ENCODE measurements at places on chromosomes 11 and 22.

- H3K4me3 ChIP-seq = no peak overlapping the region
- no peak for DNase-seq
- H3K27ac ChIP-seq = no peak overlapping the region
- H3K4me1 ChIP-seq = peaks cover 9% of the 10 kb centered on the region
Observed at GRCh38 chr11:34203377-34203871, 98.0 kb downstream of the NAT10 start.

GRCh38 chr11:64890522-64890939 is 12.1 kb upstream of the EHD1 start:
- H3K27me3 ChIP-seq = no peaks in the 10 kb centered on the region
- H3K36me3 ChIP-seq = no peaks in the 10 kb centered on the region
- H3K27ac ChIP-seq = no peak overlapping the region
- peaks cover 30% of the 10 kb centered on the region for H3K4me1 ChIP-seq
- H3K4me3 ChIP-seq = no peak overlapping the region

GRCh38 chr11:61908730-61909316 is 8.5 kb downstream of the RAB3IL1 start:
- H3K4me3 ChIP-seq = no peak overlapping the region
- no peak for DNase-seq
- no peaks in the 10 kb centered on the region for H3K27me3 ChIP-seq
- H3K36me3 ChIP-seq = peaks cover 43% of the 10 kb centered on the region

DNA sequence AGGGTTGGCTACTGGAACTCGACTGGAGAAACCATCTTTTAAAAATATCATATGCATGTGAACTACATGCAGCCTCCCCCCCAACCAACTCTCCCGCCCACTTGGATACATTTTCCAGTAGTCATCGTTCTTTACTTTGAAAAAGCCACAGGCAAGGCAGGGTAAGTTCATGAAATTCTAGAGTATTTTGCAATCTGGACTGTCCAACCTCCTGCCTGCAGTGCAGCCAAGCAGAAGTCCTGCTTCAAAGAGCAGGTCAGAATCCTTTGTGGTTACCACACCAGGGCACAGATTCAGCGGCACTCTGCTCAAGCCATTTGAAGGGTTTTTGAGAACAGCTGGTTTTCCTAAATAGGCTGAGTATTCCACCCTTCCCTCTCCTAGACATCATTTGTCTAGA is 12.1 kb downstream of the ELF5 start:
- H3K4me3 ChIP-seq = no peak overlapping the region
- H3K4me1 ChIP-seq = no peaks in the 10 kb centered on the region
- no peaks in the 10 kb centered on the region for H3K27me3 ChIP-seq

GRCh38 chr11:133339495-133340140 is 192.7 kb downstream of the OPCML start:
- no peak overlapping the region for H3K4me3 ChIP-seq
- H3K27ac ChIP-seq = no peak overlapping the region
- no peaks in the 10 kb centered on the region for H3K27me3 ChIP-seq
- no peak for DNase-seq

DNA sequence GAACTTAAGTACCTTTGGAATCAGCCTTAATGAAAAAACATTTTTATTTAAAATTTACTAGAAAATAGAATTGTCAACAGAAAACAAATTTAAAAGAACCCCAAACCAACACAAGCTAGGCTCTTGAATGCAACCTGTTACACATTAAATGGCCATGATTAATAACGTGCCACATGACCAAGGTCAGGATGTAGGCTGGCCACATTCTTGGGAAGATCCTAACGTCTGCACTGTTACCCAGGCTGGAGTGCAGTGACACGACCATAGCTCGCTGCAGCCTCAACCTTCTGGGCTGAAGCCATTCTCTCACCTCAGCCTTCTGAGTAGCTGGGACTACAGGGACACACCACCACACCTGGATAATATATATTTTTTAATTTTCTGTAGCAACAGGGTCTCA is 126.4 kb upstream of the APOA1 start:
- no peak for DNase-seq
- H3K27ac ChIP-seq = no peak overlapping the region
- H3K36me3 ChIP-seq = no peaks in the 10 kb centered on the region
- no peak overlapping the region for H3K4me3 ChIP-seq

DNA sequence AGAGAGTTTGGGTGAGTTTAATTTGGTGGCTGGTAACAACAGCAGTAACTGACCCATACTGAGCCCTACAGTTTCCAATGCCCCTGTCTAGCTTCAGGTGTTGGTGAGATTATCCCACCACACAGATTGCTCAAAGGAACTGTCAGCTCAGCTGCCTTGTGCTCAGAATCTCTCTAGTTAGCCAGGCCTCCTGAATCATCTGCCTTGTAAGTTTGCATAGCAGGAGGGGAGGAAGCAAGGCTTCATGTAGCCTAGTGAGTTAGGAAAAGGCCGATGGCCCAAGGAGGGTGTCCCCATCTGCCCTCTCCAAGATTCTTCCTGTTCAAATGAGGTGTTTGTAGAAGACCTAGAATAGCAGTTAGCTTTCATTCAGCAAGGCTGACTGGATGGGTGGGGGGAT is 74.3 kb downstream of the MICAL2 start:
- peaks cover 68% of the 10 kb centered on the region for H3K4me1 ChIP-seq
- H3K27ac ChIP-seq = peak overlapping the region; percentile 75
- H3K36me3 ChIP-seq = peaks cover 4% of the 10 kb centered on the region

GRCh38 chr11:8375460-8375859 is 111.8 kb upstream of the LMO1 start:
- no peak overlapping the region for H3K4me3 ChIP-seq
- no peaks in the 10 kb centered on the region for H3K4me1 ChIP-seq
- no peaks in the 10 kb centered on the region for H3K36me3 ChIP-seq

GRCh38 chr11:61516191-61516590 is 7.6 kb downstream of the LRRC10B start:
- no peaks in the 10 kb centered on the region for H3K36me3 ChIP-seq
- no peak overlapping the region for H3K27ac ChIP-seq
- peaks cover 47% of the 10 kb centered on the region for H3K27me3 ChIP-seq
- H3K4me1 ChIP-seq = peaks cover 5% of the 10 kb centered on the region
- no peak overlapping the region for H3K4me3 ChIP-seq
- DNase-seq = no peak

DNA sequence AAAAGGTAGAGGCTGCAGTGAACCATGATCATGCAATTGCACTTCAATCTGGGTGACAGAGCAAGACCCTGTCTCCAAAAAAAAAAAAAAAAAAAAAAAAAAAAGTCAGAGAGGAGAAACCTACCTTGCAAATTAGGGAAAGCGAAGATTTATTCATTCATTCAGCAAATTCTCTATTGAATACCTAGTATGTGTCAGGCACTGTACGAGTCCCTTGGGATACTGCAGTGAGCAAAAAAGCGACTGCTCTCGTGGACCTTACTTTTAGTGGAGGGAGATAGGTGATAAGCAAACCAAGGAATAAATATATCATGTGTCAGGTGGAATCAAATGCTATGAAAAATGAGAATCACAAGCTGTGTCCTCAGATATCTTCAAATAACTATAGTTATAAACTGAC is 101.3 kb downstream of the STIM1 start:
- peaks cover 22% of the 10 kb centered on the region for H3K4me1 ChIP-seq
- no peaks in the 10 kb centered on the region for H3K36me3 ChIP-seq
- H3K27me3 ChIP-seq = no peaks in the 10 kb centered on the region
- no peak overlapping the region for H3K27ac ChIP-seq
- DNase-seq = no peak
- no peak overlapping the region for H3K4me3 ChIP-seq

DNA sequence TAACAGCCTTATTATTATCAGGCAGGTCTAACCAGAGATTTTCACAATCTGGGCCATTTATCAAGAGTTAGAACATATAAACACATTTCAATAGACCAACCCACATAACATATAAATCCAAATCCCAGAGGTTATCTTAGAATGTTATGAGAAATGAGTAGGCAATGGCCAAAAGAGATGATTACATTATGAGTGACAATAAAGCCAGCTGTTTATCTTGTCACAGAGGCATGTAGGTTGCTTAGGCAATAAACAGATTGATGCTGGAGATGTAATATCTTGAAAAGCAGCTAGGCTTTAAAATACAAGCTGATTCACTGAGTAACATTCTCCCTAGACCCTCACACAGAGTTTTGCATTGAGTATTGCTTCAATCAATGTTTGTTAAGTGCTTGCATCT is 148.5 kb upstream of the SESN3 start:
- H3K4me3 ChIP-seq = no peak overlapping the region
- no peaks in the 10 kb centered on the region for H3K36me3 ChIP-seq
- peaks cover 2% of the 10 kb centered on the region for H3K4me1 ChIP-seq
- no peak overlapping the region for H3K27ac ChIP-seq

- no peak overlapping the region for H3K27ac ChIP-seq
- H3K27me3 ChIP-seq = no peaks in the 10 kb centered on the region
Observed at GRCh38 chr11:76639621-76640020, 30.9 kb downstream of the LRRC32 start.

- H3K27ac ChIP-seq = peak overlapping the region; percentile 62
- DNase-seq = no peak
- no peak overlapping the region for H3K4me3 ChIP-seq
- peaks cover 17% of the 10 kb centered on the region for H3K4me1 ChIP-seq
- H3K27me3 ChIP-seq = no peaks in the 10 kb centered on the region
- H3K36me3 ChIP-seq = no peaks in the 10 kb centered on the region
Observed at GRCh38 chr11:26827567-26828081, 105.8 kb upstream of the SLC5A12 start.
